ENCODE measurements at places on chromosomes 5 and 9.

GRCh38 chr9:123725389-123725788 lies 204.5 kb downstream of the DENND1A start:
- DNase-seq: no peak

DNA sequence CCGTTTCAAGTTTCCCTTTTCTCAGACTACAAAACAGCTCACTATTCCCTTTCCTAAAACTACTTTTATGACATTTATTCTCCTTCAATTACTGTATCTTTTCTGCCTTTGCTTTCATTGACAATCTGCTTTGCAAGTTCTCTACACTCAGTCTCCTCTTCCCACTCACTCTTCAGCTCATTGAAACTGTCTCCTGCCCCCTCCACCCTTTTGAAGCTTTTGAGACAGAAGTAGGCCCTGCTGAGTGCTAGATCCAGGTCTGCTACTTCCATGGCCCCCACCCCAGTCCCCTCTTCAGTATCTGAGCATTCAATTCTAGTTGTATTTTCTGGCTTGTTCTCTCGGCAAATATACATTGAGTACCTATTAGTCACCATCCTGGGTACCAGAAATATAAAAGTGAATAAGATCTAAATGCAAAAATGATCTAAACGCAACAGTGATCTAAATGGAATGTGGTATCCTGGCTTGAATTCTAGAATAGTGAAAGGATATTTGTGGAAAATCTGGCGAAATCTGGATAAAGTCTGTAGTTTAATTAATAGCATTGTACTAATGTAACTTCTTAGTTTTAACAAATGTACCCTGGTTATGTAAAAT lies 58.4 kb downstream of the OR2K2 start:
- DNase-seq: no peak

GRCh38 chr5:52961274-52961681 lies 27.9 kb upstream of the ITGA2 start:
- no peak for DNase-seq

DNA sequence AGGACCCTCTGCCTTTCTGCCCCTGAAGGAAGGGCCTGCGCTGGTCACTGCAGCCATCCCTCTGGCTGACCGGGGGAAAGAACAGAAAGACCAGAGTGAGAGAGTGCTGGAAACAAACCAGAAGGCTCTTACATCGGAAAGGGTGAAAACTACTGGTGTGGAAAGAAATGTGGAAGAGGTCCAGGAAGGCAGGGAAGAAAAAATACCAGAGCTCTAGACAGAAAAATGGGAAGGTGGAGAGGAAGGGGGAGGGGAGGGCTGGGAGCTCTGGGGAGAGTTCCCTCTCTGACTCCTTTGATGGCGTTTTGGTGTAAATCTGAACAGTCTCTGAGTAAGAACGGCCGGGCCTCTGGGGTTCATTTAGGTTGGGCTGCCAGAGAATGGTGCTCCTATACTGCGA lies 47.7 kb downstream of the COL23A1 start:
- peak; percentile 54 for DNase-seq

GRCh38 chr5:111389390-111390082 lies 122.8 kb downstream of the STARD4 start:
- no peak for DNase-seq

DNA sequence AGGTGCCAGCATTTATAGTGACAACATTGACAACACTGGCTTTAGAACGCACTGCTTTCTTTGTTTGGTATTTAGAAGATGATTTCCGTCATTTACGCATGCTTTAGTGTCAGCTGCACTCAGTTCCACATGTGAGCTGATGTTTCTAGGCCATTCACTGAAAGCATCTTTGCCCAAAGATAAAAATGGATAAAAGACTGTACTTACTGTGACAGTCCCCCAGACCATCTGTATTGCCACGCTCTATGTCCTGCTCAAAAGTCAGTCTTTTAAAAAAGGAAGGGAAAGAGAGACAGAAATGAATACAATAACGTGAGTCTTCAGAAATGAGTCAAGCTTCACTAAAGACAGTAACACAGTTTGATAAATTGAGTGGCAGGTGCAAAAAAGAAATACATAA lies 99.3 kb downstream of the SEMA6A start:
- DNase-seq: no peak

DNA sequence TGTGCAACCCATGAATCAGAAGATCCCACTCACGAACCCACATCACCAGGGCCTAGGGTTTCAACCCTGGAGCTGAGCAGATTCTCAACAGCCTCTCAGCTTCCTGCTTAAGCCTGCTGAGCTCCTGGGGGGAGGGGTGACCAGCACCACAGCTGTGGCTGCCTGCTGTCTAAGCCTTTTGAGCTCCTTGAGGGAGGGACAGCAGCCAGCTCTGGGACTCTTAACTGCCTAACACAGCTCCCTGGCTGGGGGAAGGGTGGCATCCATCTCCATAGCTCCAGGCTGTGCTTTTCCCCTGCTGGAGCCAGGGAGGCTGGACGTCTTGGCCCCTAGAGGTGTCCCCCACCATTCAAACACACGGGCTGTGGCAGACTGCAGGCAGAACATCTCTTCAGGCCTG lies 250.3 kb downstream of the DMAC1 start:
- DNase-seq: no peak

GRCh38 chr5:78264600-78264999 lies 29.9 kb downstream of the AP3B1 start:
- no peak for DNase-seq

DNA sequence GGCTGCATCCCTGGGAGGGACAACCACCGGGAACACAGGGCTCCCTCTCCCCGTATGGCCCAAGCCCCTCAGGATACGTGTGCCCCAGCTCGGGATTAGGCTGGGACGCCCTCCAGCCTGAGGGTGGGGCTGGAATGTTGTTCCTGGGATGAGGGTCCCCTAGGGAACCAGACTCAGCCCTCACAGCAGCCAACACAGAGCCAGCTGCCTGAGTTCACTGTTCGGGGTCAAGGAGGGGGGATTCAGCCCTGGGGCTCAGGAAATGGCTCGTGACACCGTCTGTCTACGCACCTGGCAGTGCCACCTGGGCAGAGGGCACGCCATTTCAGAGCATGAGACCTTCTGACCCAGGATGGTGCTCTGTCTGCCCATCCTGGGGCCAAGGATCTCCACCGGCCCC lies 8.9 kb downstream of the RNF44 start:
- DNase-seq: no peak

Data from left renal pelvis (tissue), 4 donors.